ENCODE measurements at places on chromosomes 6 and 20. TPM values are rescaled to one million over a fixed set of nuclear protein-coding genes. Genes with fewer than 3 reads are reported as not detected.
A peak's percentile ranks its signal among the peaks of the same experiment; 100 is the strongest.

Gene GNAS-AS1
- not detected for total RNA-seq

Gene IL20RA
- 5.9 TPM for total RNA-seq

GRCh38 chr20:39101895-39102294, 139.8 kb downstream of the DHX35 start:
- H3K4me1 ChIP-seq = no peaks in the 10 kb centered on the region
- no peak for DNase-seq
- H3K4me3 ChIP-seq = no peak overlapping the region
- H3K27me3 ChIP-seq = no peaks in the 10 kb centered on the region
- no peak overlapping the region for H3K27ac ChIP-seq

DNA sequence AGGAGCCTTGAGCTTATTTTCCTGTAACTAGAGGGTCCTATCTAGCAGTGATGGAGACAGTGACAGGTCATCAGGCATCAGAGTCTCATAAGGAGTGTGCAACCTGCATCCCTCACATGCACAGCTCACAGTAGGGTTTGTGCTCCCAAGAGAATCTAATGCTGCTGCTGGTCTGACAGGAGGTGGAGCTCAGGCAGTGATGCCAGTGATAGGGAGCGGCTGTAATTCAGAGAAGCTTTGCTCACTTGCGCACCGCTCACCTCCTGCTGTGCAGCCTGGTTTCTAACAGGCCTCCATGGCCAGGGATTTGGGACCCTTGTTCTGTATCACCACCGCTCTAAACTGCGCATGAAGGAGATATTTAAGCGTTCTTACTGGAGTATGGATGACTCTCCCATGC, 5.3 kb downstream of the KIF25 start:
- no peak for DNase-seq
- H3K36me3 ChIP-seq = no peaks in the 10 kb centered on the region
- no peaks in the 10 kb centered on the region for H3K4me1 ChIP-seq
- no peak overlapping the region for H3K4me3 ChIP-seq

- H3K27me3 ChIP-seq = no peaks in the 10 kb centered on the region
- H3K36me3 ChIP-seq = no peaks in the 10 kb centered on the region
- no peak for DNase-seq
- H3K4me1 ChIP-seq = no peaks in the 10 kb centered on the region
- H3K27ac ChIP-seq = no peak overlapping the region
- no peak overlapping the region for H3K4me3 ChIP-seq
Measured at GRCh38 chr6:105193647-105194046, 13.8 kb upstream of the POPDC3 start.

GRCh38 chr20:51995551-51995951, 193.2 kb upstream of the SALL4 start:
- no peak overlapping the region for H3K4me3 ChIP-seq
- no peak overlapping the region for H3K27ac ChIP-seq
- no peaks in the 10 kb centered on the region for H3K36me3 ChIP-seq
- no peaks in the 10 kb centered on the region for H3K27me3 ChIP-seq
- no peak for DNase-seq
- no peaks in the 10 kb centered on the region for H3K4me1 ChIP-seq

DNA sequence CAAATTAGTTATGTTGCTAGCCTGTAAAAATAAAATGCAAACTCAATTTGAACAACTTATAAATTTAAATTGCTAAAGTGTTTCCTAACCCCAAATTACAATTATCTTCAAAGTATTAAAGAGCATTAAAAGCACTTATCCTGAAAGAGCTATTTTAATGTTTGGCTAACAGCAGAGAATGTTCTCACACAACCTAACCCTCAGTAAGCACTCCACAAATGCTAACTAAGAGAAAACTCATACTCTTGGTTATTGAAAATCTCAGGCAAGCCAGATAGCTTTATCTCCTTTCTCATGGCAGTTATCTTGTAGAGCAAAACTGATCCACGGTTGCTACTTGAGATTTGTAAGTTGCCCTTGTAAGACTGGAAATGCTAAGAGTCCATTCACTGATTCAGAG, 30.5 kb upstream of the ADGRF1 start:
- peaks cover 10% of the 10 kb centered on the region for H3K4me1 ChIP-seq
- no peaks in the 10 kb centered on the region for H3K27me3 ChIP-seq
- H3K36me3 ChIP-seq = no peaks in the 10 kb centered on the region

DNA sequence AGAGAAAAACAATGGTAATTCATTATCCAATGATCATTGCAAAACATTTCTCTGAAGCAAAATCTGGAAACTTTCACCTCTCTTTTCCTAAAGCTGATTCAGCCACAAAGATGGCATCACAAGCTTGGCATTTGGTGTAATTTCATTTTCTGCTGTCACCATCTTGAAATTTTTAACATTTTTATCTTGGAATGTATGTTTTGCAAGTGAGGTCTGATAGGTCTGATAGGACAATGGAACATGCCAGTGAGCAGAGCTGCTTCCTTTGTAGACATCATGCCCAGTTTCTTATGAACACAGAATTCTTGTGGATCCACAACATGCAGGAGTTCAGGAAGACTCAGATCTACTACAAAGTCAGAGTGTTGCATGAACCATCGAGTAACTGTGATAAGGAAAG, 969.6 kb downstream of the EYS start:
- H3K27me3 ChIP-seq = no peaks in the 10 kb centered on the region
- no peak overlapping the region for H3K27ac ChIP-seq
- H3K4me1 ChIP-seq = no peaks in the 10 kb centered on the region

- peaks cover 13% of the 10 kb centered on the region for H3K4me1 ChIP-seq
- no peaks in the 10 kb centered on the region for H3K27me3 ChIP-seq
- no peaks in the 10 kb centered on the region for H3K36me3 ChIP-seq
- peak overlapping the region; percentile 72 for H3K27ac ChIP-seq
- H3K4me3 ChIP-seq = peak overlapping the region; percentile 90
- DNase-seq = peak; percentile 46
Measured at GRCh38 chr20:5000263-5001173, 792 bp downstream of the SLC23A2 start.

GRCh38 chr20:46946181-46946624, 51.6 kb downstream of the EYA2 start:
- H3K27ac ChIP-seq = no peak overlapping the region
- H3K27me3 ChIP-seq = no peaks in the 10 kb centered on the region
- no peaks in the 10 kb centered on the region for H3K4me1 ChIP-seq
- no peak overlapping the region for H3K4me3 ChIP-seq
- no peaks in the 10 kb centered on the region for H3K36me3 ChIP-seq

Measured in ovary (tissue), 10 donors.